Activated T-helper 1 cell treated with anti-CD3 and anti-CD28 coated beads, Interleukin-12 subunit alpha, Interleukin-12 subunit beta, Interleukin-2, Interleukin-4 antibody, amounts not matched to agents 30 ng/mL and 10 ng/mL and 1 ng/mL, durations not matched to agents 14 hours and 24 hours and 36 hours (primary cell): ENCODE measurements at places on chromosomes 7 and 10. TPM values are rescaled to one million over a fixed set of nuclear protein-coding genes. Genes with fewer than 3 reads are reported as not detected.

NEUROG3 gene
- not detected in 2 replicates for total RNA-seq

CREB5 gene
- total RNA-seq: not detected in 2 replicates

ZNF775 gene
- total RNA-seq: 3.9 and 4.5 TPM in 2 replicates

INA gene
- 1.5 TPM in 2 replicates for total RNA-seq

ARPC1A gene
- 72.4 and 75.9 TPM in 2 replicates for total RNA-seq

ZCWPW1 gene
- 2.0 and 2.4 TPM in 2 replicates for total RNA-seq

GAD2 gene
- total RNA-seq: not detected in 2 replicates

GPR85 gene
- not detected in 2 replicates for total RNA-seq

SPAM1 gene
- not detected in 2 replicates for total RNA-seq
